ENCODE measurements at places on chromosomes 3 and 15. TPM values are rescaled to one million over a fixed set of nuclear protein-coding genes. Genes with fewer than 3 reads are reported as not detected.

DNA sequence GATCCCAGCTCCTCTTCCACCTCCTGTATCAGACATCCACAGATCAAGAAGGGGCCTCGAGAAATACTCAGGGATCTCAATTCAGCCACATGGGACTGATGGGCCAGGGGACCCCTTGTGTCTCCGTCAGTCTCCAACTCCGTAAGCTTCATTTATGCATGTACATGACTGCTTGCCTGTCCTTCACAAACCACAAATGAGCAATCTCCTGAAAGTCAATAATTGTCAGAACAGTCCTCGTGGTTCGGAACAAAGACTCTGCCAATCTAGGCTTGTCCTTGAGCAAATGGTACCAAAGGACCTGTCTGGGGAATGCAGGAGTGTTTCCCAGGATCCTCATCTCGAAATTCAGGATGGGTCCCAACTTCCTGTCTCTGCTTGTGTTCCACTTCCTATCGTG is 20.8 kb downstream of the SLC12A8 start:
- no peak for DNase-seq

DNA sequence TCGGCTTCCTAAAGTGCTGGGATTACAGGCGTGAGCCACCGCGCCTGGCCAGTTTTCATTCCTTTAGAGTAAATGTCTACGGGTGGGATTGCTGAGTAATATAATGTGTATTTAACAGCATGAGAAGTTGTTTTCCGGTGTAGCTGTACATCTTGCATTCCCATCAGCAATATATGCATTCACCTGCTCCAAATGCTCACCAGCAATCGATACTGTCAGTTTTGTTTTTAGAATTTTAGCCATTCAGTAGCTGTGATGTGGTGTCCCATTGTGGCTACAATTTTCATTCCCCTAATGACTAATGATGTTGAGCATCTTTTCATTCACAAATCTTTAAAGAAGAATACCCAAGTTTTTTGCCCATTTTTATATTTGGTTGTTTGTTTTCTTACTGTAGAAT is 134.8 kb upstream of the RGMA start:
- DNase-seq, result no peak

GRCh38 chr3:54841471-54841870 is 86.4 kb downstream of the LRTM1 start:
- DNase-seq, result no peak

DNA sequence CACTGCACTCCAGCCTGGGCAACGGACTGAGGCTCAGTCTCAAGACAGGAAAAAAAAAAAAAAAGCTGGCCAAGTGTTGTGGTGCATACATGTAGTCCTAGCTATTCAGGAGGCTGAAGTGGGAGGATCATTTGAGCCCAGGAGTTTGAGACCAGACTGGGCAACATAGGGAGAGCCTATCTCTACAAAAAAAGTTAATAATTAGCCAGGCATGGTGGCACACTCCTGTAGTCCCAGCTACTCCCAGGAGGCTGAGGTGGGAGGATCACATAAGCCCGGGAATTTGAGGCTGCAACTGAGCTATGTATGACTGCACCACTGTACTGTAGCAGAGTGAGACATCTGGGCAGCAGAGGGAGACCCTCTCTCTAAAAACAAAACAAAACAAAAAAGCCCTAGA is 58.9 kb downstream of the RBPMS2 start:
- no peak for DNase-seq

- no peak for DNase-seq
These were observed 89.2 kb upstream of the SLC6A11 start for GRCh38 chr3:10726787-10727186.

DNA sequence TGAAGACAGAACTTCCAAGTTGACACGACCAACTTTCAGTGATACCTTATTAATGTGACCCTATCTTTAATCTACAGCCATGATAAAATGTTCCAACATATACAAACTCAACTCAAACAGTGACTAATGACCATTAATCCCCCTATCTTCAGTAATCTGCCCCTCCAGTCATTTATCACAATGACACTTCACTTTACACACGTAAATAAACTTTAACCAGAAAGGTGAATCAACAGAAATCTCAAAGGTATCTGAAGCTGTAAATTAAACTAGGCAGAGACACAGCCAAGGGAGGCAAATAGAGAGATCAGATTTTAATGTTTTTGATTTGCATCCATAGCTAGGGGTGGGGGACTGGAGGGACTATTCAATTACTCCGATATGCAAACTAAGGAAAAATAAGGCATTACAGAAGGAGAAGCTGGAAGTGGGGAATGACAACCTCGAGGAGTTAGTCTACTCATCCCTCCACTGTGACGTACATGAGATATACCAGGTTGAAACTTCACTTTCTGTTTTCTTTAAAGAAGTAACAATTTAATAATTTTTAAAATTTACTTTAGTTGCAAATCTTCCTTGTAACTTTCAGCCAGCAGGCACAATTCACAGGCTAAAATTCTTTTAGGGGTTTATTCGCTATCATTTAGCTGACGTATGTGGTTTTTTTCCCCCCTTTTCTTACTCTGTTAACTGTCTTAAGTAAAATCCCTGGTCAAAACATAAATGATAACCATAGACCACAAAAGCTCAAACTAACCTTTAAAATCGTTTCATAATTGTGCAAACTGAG is 751.0 kb downstream of the ROBO1 start:
- DNase-seq, result no peak

- DNase-seq, result no peak
These were observed 62.1 kb downstream of the RASGRF1 start for GRCh38 chr15:79028411-79028964.

GRCh38 chr3:87997966-87998365 is 60.8 kb downstream of the CGGBP1 start:
- DNase-seq, result no peak

GRCh38 chr15:94858449-94858848 is 627.1 kb downstream of the MCTP2 start:
- no peak for DNase-seq

GRCh38 chr15:95620934-95621579 is 709.4 kb upstream of the NR2F2 start:
- DNase-seq, result no peak

GRCh38 chr15:83549623-83550022 is 102.5 kb downstream of the SH3GL3 start:
- DNase-seq, result no peak

GRCh38 chr15:50318697-50319096 is 36.3 kb downstream of the GABPB1 start:
- no peak for DNase-seq

GRCh38 chr15:101611580-101612299 is 40.4 kb downstream of the TM2D3 start:
- DNase-seq, result no peak

- no peak for DNase-seq
These were observed 188.9 kb downstream of the FMN1 start for GRCh38 chr15:33005582-33005981.

- DNase-seq, result no peak
These were observed 251.9 kb upstream of the TMC3 start for GRCh38 chr15:81625896-81626295.

DNA sequence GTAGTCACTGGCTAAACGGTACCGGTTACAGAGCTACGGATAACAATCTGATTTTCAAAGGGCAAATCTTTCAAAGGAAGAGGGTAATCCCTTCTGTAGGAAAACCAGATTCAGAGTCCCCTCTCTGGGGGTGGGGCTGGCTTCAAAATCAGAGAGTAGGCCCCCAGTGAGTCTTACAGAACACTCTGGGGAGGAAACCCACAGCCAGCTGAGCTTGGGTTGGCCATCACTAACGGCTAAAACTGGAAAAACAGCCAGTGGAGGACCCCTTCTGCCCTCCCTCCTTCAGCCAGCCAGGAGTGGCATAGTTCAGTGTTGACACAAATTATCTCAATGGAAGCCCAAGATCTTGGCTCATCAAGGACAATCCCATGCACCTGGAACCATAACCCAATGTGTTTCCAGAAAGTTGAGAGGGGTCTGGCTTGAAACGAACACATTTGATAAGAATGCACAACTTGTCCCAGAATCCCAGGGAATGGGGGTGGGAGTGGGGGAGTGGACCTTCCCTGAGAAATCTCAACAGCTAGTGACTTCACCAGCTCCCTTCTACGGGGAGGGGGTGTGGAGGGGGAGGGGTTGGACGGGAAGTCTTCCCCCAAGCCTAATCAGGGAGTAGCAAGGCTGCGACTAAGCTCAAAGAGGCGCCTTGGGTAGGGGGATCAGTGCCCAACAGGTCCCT is 1.0 kb downstream of the RASL12 start:
- DNase-seq, result no peak

GRCh38 chr3:157467200-157467599 is 30.6 kb downstream of the PTX3 start:
- DNase-seq, result no peak

DNA sequence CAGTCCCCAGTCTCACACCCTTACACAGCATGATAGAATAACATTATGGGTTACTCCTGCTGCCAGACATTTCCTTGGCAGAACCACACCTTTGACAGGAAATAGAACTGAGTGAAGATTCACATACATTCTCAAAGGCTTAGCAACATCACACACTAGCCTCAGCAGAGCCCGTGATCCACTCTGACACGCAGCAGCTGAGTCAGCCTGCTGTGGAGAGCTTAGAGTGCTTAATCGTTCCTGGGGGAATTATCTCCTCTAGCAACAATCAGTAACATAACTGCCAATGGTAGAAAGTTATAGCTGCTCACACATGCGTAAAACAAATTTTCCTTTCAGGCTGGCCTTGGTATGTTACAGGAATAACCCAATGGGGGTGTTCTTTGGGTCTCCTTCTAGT is 382.1 kb downstream of the GAP43 start:
- DNase-seq, result no peak

DNA sequence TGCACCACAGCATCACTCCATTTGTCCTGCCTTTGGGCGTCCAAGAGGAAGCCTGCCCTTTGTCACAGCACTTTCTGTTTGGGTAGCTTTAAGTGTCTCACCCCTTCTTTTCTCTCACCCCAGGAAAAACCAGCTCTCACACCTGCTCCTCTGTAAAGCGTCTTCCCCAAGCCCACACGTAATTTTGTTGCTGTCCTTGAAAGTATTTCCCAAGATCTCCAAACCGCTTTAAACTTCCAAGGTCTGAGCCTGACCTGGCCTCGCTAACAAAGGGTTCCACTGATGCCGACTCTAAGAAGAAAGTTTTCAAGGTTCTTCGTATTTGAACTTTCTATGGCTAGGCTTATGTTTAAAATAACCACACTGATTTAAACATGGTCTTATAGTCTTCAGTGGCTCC is 5.3 kb downstream of the ABHD2 start:
- no peak for DNase-seq

DNA sequence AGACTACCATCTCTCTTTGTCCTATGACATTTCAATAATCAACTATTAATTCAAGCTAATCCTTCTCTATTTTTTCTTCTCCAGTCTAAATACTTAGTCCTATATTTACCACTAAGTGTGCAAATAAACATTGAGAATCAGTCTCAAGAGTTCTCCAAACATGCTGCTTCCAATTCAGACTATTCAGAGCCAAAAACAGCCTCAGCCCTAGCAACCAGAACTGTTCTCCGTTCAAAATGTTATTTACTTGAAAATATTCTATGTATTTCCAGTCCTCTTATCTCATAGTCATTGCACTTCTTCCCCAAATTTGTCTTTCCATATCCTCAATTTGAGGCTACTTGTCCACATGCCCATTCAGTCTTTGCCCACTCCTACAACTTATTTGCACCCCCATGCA is 805.5 kb downstream of the IGSF11 start:
- DNase-seq, result no peak

DNA sequence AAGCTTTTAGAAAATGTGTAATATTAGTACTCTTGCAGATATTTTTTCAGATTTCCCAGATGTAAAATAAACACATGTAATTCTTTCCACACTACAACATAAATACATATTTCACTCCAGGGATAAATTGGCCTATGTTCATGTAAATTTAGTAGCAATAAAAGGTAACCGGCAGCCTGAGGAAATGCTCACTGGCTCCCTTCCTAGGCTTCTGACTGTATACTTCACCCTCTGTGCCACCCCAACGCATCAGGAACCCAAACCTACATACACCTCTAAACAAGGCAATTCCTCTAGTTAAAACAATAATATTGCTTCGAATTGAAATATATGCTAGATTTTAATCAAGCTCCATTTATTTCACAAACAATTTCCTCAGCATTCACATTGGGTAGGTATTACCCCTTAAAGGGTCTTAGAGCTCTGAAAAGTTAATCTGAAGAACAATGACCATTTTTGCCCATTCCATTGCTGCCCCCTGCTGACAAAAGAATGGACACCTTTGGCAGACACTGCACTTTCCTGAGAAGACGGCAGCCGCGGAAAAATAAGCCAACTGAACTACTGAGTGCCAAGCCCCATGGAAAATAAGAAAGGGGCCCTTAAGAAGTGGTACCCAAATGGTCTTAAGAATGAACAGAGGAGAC is 212.5 kb downstream of the OSBPL10 start:
- DNase-seq, result no peak

DNA sequence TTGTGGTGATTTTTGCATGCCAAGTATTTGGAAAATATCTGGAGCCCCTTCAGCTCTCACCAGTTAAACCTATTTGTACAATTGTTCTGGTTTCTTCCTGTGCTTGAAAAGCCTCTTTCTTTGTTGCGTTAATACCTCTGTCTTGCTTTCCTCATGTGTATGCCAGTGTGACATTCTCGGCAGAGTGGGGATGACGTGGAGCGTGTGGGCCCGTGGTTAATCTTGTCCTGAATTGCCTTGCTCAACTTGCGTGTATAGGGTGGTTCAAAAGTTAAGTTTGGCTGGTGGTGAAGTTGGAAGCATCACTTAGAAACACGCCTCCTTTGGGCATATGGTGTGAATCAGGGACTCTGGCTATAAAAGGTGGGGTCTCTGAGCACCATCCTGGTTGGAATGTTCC is 67.1 kb downstream of the IGF1R start:
- no peak for DNase-seq

DNA sequence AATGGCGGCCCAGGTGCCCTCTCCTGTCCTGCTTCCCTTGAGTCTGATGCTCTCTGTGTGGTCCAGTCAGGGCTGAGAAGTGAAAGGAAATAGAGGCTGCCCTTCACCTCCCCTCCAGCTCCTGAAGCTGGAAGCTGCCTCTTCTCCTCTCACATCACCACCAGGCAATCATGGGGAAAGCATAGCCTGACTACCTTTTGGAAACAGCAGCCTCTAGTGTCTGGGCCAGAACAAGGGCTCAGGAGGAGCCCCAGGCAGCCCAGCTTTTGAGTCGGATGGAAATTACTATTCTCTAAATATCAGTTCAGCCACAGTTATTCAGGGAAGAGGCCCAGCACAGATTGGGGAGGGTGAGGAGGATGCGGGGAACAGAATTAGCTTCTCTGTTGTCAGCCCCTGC is 43.3 kb upstream of the CCDC174 start:
- no peak for DNase-seq

GRCh38 chr3:102715030-102715697 is 280.3 kb downstream of the ZPLD1 start:
- DNase-seq, result no peak

- DNase-seq, result no peak
These were observed 23.2 kb upstream of the ACTC1 start for GRCh38 chr15:34818526-34818925.

GRCh38 chr3:44661189-44661588 is 12.7 kb downstream of the ZNF35 start:
- no peak for DNase-seq

B3GALNT1 gene
- 22.0 TPM for total RNA-seq

IL16 gene
- 2.0 TPM for total RNA-seq

LRRN1 gene
- total RNA-seq, result 2.2 TPM

RAF1 gene
- total RNA-seq, result 85.0 TPM

HIGD1A gene
- 78.7 TPM for total RNA-seq

FANCD2OS gene
- not detected for total RNA-seq

NANOGP8 gene
- not detected for total RNA-seq

CCR2 gene
- not detected for total RNA-seq

TMEM207 gene
- total RNA-seq, result not detected

CTXN2 gene
- not detected for total RNA-seq

SLC28A2 gene
- total RNA-seq, result not detected

ADAMTS7 gene
- total RNA-seq, result 144 TPM

SLC12A1 gene
- not detected for total RNA-seq

IMP3 gene
- total RNA-seq, result 30.0 TPM

ACTC1 gene
- 7.1 TPM for total RNA-seq

CHRM5 gene
- total RNA-seq, result not detected
